Large intestine (tissue), 12 donors: ENCODE measurements at places on chromosomes 2 and 18. TPM values are rescaled to one million over a fixed set of nuclear protein-coding genes. Genes with fewer than 3 reads are reported as not detected.

GRCh38 chr2:64562148-64562784 lies 38.1 kb downstream of the AFTPH start:
- no peak for DNase-seq
- H3K27ac ChIP-seq, result no peak overlapping the region
- no peak overlapping the region for H3K4me3 ChIP-seq
- H3K4me1 ChIP-seq, result no peaks in the 10 kb centered on the region

The EIF5B gene
- polyA plus RNA-seq, result 50.4 TPM

DNA sequence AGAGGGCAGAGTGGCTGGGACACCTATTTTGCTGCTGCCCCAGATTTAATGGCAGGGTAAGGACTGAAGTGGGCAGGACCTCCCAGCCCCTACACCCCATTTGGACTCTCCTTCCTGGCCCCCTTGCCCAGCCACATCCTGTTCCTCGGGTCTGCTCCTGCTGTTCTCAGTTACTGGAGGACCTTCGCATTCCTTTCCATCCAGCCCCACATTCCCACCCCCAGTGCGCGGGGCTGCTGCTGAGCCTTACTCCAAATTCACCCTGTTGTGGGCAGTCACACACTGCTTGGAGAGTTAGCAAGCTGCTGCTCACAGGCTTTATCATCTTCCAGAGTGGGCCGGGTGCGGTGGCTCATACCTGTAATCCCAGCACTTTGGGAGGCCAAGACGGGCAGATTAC lies 75.2 kb upstream of the SLC14A2 start:
- no peaks in the 10 kb centered on the region for H3K36me3 ChIP-seq
- peaks cover 26% of the 10 kb centered on the region for H3K4me1 ChIP-seq
- H3K4me3 ChIP-seq, result no peak overlapping the region
- no peaks in the 10 kb centered on the region for H3K27me3 ChIP-seq

GRCh38 chr2:43227830-43228281 lies 1.4 kb upstream of the ZFP36L2 start:
- H3K36me3 ChIP-seq, result peaks cover 26% of the 10 kb centered on the region
- peaks cover 26% of the 10 kb centered on the region for H3K4me1 ChIP-seq
- H3K27me3 ChIP-seq, result no peaks in the 10 kb centered on the region
- peak overlapping the region; percentile 100 for H3K27ac ChIP-seq

GRCh38 chr2:102632380-102633175 lies 13.2 kb downstream of the SLC9A2 start:
- H3K4me1 ChIP-seq, result peaks cover 4% of the 10 kb centered on the region
- H3K4me3 ChIP-seq, result no peak overlapping the region
- no peak for DNase-seq
- no peaks in the 10 kb centered on the region for H3K36me3 ChIP-seq

DNA sequence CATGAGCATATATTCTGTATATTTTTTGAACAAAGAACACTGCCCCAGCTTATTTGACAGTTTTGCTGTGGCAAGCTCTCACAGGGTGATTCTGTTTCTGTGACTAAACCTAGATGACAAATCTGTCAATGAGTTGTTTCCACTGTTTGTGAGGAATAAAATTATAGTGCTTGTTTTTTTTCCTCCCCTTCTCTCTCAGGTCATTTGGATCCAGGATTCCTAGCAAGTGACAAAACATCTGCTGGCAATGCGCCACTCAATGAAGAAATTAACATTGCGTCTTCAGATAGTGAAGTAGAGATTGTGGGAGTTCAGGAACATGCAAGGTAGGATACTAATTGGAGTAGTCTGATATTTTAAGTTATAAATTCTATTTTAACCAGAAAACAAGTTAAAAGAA lies 149.3 kb downstream of the HAUS1 start:
- DNase-seq, result no peak
- no peaks in the 10 kb centered on the region for H3K27me3 ChIP-seq
- no peak overlapping the region for H3K4me3 ChIP-seq
- peaks cover 12% of the 10 kb centered on the region for H3K4me1 ChIP-seq

DNA sequence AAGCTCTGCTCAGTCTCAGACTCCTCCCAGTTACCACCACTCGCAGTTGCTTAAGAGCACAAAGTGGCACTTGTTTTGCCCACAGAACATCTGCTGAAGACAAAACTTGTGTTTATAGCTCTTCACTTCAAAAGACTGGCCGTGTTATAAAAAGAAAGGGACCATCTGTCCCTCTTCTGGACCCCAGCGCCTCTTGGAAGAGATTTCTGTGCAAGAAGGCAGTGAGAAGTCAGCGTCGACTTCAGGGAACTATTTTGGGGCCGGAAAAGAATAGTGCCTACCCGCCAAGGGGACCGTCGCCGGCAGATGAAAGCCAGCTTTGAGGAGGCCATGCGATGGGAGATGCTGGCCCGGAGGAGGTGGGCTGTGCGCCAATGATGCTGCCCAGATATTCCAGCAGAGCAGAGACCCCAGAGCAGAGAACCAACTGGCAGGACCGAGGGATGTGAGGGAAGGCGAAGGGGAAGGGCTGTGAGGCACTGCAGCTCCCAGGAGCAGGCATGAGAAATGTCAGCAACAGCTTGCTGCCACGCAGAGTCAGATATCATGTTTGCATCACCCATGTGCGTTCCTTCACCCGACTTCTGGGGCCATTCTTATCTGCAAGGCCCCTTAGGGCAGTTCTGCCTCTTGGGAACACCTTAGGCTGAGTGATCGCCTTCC lies 270.9 kb downstream of the ATAD2B start:
- peaks cover 8% of the 10 kb centered on the region for H3K4me1 ChIP-seq
- no peak overlapping the region for H3K27ac ChIP-seq
- no peaks in the 10 kb centered on the region for H3K36me3 ChIP-seq
- no peaks in the 10 kb centered on the region for H3K27me3 ChIP-seq
- no peak for DNase-seq
- no peak overlapping the region for H3K4me3 ChIP-seq

GRCh38 chr2:233211548-233211895 lies 40.0 kb upstream of the ATG16L1 start:
- no peak overlapping the region for H3K4me3 ChIP-seq
- H3K4me1 ChIP-seq, result no peaks in the 10 kb centered on the region
- H3K36me3 ChIP-seq, result no peaks in the 10 kb centered on the region
- H3K27ac ChIP-seq, result no peak overlapping the region
- H3K27me3 ChIP-seq, result no peaks in the 10 kb centered on the region

GRCh38 chr2:202756598-202756997 lies 115.0 kb downstream of the ICA1L start:
- no peak overlapping the region for H3K4me3 ChIP-seq
- no peak for DNase-seq
- no peaks in the 10 kb centered on the region for H3K4me1 ChIP-seq
- H3K27me3 ChIP-seq, result no peaks in the 10 kb centered on the region

DNA sequence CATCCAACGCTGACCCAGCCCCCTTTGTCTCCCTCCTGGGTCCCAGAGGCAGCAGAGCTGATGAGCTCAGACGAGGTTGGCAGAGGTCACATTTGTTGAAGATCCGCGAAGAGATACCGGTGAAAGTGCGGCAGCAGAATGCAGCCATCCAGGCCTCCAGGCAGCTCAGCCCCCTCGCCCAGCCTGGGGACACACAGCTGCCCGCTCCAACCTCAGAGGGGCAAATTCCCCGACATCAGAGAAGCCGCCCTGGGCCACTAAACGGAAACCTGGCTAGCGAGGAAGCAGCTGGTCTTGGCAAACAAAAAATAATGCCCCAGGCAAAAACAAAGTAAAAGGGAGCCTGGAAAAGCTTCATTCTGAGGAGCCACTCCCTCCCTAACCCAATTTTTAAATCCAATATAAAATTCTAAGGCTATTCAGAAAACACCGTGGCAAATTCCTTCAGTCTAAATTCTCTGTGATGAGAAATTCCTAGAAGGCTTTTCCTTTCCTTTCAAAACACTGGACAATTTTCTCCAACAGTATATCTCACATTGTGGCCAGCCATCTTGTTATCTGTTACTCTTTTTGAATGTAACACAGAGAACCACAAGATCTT lies 262.4 kb downstream of the SS18 start:
- H3K27ac ChIP-seq, result no peak overlapping the region
- no peaks in the 10 kb centered on the region for H3K36me3 ChIP-seq
- no peak for DNase-seq
- no peaks in the 10 kb centered on the region for H3K27me3 ChIP-seq

- H3K4me1 ChIP-seq, result peaks cover 12% of the 10 kb centered on the region
- no peaks in the 10 kb centered on the region for H3K36me3 ChIP-seq
- no peaks in the 10 kb centered on the region for H3K27me3 ChIP-seq
- no peak overlapping the region for H3K27ac ChIP-seq
- no peak for DNase-seq
These were observed 177.1 kb downstream of the TRABD2A start for GRCh38 chr2:84703831-84704230.

GRCh38 chr2:117269574-117269973 lies 544.9 kb upstream of the DDX18 start:
- H3K36me3 ChIP-seq, result no peaks in the 10 kb centered on the region
- no peak overlapping the region for H3K4me3 ChIP-seq
- no peaks in the 10 kb centered on the region for H3K4me1 ChIP-seq
- H3K27ac ChIP-seq, result no peak overlapping the region

The RAB17 gene
- 164 TPM for polyA plus RNA-seq
